ENCODE measurements at places on chromosomes 16 and 17.

DNA sequence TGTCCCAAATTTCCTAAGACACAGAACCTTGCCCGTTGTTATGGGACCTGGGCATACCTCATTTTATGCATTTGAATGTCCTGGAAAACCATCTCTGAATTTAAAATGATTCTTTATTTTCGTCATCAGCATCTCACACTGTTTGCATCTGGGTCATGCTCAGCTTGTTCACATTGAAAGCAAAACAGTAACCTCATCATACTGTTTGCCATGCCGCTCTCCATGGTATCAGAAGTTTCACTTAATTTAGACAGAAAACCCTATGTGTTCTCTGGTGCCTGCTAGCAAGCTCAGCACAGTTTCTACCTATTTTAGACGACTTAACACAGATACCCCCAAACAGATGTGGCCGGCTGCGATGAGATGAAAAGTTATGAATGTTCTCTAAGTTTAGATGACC lies 292.1 kb downstream of the SNX29 start:
- no peak for DNase-seq

- no peak for DNase-seq
Measured at GRCh38 chr17:332558-333322, 19.9 kb downstream of the RPH3AL start.

DNA sequence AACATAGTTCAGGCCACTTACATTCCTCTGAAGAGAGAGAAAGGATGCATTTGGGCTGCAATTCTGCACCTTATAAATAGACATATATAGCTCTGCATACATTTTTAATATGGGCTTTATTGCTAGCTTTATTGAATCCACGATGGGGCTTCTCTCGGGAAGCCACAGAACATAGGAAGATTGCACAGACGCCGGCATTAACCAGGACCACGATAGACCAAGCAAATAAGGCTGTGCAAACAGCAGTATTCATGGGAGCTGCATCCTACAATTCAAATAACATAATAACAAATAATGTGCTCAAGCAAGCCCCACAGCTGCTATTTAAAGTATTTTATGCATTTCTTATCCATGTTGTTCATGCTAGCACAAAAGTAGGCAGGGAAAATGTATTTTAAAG lies 432.3 kb downstream of the TMEM114 start:
- DNase-seq = no peak

- no peak for DNase-seq
Measured at GRCh38 chr17:10197721-10198508, 491 bp downstream of the GAS7 start.

DNA sequence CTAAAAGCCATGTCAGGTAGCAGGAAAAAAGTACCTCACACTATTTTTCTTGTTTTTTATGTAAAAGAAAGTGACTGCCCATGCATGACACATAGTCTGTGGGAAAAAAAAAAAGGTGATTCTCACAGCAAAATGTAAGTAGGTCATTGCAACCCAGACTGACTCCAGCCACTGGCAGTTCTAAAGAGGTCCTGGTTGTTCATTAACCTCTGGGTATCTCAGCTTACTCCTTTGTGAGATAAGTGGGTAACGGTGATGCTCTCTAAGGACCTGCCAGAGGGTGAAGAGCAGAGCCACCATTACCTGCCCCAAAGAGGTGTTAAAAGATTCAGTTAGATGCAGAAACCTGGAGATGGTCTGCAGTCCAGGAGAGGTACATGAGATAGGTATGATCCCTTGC lies 531.9 kb downstream of the GRIN2A start:
- no peak for DNase-seq

DNA sequence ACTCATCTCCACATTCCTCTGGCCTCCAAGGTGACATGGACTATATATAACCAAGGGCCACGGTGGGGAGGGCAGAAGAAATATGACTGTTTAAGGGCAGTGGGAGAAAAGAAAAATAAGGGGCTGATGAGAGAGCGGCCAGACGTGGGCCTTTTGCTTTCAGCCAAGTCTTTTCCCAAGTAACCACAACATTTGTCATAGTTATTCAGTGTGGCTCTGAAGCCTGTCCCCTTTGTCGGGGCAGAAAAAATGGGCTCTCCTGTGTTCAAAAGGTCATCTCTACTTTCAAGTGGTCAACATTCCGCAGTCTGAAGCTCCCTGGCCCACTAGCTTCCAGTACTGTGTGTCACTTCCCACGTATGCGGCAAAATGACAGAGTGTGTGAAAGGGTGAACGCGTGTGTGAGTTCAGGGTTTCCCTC lies 245.4 kb downstream of the NTN1 start:
- no peak for DNase-seq
